Hematopoietic multipotent progenitor cell (in vitro differentiated cells): ENCODE measurements at places on chromosomes 16 and 17.
A peak's percentile ranks its signal among the peaks of the same experiment; 100 is the strongest.

DNA sequence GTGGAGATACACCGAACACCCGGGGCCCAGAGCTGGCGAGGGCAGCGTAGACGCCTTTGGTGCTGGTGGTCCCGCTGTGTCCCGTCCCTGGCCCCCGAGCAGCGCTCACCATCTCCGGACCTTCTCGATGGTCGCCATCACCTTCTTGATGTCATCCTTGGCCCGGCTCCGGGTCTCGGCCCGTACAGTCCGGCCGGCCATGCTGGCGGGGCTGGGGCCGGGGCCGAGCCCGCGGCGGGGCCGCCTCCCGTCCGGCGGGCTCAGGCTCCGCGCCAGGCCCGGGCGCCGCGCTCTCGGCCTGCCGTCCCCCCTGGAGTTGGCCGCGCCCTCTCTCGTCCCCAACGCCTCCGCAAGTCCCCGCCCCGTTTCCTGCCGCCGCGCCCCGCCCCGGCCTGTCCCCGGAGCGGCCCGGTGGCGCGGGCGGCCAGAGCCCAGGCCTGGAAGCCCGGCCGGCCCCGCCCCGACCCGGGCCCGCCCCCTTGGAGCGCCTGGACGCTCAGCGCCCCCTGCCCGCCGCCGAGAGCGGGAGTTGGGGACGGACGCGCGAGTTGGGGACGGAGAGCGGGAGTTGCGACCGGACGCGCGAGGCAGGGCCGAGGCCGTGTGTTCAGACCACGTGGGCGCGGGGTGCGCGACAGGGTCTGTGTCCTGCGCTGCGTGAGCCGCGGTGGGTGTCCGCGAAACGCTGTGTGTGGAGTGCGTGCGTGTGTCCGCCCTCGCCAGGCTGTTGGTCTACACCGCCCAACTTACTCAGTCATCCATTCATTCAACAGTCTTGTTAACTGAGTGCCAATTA, at the start of gene BCL7C:
Gene BCL7C, minus strand, starts transcription at position 334 of the 796 bp plus-strand sequence. Its CDS starts 133 bp downstream, at position 201.
- peak; percentile 86 for DNase-seq

- no peak for DNase-seq
These were observed 9.5 kb downstream of the MRPL27 start for GRCh38 chr17:50363217-50364060.

DNA sequence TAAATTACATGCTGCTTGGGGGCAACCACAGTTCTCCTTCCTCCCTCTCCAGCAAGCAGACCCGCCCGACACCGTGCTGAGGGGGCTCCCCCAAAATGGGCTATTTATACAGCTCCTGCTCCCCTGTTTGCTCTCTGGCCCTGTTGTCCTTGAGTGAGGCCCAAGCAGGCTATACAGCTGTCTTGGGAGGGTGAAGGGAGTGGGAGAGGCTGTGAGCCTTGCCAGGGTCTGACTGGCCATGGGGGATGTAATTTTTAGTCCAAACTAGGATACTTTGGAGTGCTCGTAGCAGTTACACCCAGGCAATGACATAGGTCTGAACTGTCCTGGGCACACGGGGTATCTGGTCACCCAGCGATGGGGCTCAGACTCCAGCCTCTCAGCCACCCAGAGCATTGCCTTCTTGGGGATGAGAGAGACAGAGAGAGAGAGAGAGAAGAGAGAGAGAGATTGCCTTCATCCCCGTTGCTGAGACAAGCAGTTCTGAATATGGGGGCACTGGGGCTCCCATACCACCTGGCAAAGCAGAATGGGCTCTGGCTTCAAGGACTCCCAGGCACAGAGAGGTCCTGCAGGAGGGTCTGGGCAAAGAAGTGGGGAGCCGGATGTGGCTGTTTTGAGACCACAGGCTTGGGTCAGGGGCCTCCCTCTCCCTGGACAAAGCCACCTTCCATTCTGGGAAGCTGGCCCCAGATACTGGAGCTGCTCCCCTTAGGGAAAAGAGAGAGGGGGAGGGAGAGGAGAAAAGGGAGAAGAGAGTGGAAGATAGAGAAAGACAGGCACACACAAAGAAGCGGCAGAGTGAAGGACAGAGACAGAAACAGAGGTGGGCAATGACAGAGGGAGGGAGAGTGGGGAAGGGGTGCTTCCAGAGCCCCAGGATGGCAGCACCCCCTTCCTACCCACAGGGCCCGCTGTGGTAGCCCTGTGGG, 10.7 kb upstream of the TMEM92 start:
- DNase-seq = no peak

DNA sequence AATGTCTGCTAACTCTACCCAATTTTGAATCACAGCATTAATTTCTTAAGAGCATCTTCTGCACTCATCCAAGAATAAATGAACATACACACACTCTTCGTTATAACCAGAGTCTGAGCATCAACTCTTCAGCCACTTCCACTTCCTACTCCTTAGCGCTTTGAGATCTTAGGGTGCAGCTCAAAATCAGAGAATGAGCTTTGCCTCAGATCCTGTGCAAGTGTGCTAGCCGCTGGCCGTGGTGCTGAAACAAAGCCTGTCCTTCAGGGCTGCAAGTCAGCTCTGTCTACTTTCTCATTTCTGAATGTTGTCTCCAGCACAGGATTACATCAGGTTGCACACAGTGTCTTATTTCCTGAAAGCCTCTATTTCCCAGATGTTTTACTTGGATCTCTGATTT, 165.4 kb downstream of the AIPL1 start:
- DNase-seq = peak; percentile 11

DNA sequence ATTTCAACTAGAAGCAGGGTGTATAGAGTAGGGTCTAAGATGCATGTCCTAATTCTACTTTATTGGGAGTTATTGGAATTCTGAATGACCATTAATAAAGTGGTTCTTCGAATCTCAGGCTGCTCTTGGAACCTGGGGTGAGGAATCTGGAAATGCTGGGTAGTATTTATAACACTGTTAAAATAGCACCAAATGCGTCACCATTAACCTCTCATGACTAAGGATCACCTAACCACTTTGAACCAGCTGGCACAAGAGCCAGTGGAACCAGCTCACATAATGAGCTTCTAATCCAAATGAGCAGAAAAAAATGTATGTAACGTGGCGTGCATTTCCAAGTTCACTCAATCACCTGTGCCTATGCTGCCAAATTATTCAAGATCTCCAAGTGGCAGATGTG, 281.7 kb downstream of the GRIN2A start:
- no peak for DNase-seq

- no peak for DNase-seq
These were observed 1.5 kb downstream of the NUDT16L1 start for GRCh38 chr16:4694642-4695451.

GRCh38 chr16:87000001-87000400, 317.2 kb downstream of the C16orf95 start:
- DNase-seq = no peak

DNA sequence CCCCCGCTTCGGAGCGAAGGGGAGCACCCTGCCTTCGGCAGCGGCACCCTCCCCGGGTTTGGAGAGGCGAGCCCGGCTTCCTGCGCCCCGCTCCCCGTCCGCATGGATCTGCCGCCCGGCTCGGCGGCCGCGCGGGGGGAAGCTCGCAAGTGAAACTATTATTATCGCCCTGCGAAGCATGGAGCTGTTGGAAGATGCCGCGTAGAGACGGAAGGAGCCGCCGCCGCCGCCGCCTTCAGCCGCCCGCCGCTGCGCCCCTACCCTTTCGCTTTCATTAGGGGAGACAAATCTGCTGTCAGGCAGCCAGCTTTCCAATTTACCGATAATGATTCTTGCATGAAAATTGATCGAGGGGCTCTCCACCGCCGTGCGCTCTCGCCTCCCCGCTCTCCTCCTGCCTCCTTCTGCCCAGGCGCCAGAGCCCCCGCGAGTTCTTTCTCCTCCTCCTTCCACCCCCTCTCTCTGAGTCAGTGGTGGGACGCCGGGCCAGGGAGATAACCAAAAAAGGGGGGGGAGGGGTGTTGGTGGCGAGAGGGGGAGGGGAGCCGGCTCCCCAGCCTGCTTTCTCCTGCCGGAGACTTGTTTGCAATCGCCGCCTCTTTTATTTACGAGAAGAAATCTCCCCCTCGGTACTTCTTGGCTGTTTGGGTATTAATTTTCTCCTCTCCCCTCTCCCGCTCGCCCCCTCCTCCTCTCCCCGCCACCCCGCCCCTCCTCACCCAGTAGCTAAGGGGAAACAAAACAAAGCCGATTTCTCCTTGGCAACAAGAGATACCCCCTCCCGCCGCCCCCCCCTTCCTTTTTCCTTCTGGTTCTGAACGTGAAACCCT, 58.0 kb upstream of the GSE1 start:
- peak; percentile 85 for DNase-seq

DNA sequence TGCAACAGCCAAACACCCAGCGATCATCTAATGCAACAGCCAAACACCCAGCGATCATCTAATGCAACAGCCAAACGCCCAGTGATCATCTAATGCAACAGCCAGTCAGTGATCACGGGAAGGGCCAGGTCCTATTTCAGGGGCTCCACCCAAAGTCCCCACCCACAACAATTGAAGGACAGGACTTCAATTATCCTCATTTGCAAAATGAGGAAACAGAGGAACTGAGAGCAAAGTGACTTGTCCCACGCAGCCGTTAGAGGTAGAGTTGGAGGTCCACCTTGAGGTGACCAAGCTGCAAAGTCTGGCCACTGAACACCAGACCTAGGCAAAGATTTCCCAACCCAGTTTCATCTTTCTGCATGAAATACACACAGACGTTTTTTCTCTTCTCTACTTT, 3.7 kb downstream of the ZG16B start:
- no peak for DNase-seq

DNA sequence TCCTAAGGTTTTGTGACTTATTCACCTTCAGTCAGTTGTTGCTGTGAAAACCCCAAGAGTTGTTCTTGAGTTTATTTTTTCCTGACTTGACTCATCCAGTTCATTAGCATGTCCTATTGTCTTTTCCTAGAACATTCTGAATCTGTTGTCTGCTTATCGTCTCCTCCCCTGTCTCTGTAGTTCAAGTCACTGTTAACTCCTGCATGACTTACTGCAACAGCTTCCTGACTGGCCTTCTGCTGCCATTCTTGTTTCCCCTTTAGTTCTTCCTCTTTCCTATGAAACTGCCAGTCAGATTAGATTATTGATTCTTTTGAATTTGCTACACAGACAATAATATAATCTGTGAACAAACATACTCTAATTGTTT, 161.5 kb downstream of the FTO start:
- peak; percentile 3 for DNase-seq

- no peak for DNase-seq
These were observed 12.2 kb downstream of the AIPL1 start for GRCh38 chr17:6422654-6423241.

DNA sequence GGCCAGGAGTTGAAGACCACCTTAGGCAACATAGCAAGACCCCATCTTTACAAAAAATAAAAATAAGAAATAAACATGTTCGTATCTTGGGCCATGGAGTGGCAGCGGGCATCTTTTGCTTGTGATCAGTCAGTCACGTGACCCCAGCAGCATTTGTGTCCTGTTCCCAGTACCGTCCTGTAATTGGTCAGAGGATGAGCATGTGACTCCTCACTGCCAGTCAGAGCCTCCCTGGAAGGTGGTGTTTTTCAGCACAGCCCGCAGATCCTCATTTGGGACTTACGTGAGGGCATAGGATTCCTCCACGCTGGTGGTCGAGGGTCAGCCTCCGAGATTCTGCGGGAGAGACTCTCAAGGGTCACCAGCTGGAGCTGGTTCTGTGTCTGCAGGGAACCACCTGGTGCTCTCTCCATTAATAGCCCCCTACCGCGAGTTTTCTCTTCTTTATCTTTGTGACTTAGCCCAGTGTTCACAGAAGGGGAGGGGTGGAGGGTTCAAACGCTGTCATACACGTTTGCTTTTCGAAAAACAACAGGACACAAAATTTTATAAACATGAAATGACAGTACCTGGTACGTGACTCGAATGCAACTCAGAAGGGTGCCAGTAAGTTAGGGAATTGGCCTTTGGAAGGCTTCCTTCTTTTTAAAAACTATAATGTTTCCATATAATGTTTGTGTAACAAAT, 17.2 kb downstream of the MRC2 start:
- no peak for DNase-seq

- DNase-seq = no peak
These were observed 2.6 kb downstream of the SLC6A4 start for GRCh38 chr17:30232824-30233427.

DNA sequence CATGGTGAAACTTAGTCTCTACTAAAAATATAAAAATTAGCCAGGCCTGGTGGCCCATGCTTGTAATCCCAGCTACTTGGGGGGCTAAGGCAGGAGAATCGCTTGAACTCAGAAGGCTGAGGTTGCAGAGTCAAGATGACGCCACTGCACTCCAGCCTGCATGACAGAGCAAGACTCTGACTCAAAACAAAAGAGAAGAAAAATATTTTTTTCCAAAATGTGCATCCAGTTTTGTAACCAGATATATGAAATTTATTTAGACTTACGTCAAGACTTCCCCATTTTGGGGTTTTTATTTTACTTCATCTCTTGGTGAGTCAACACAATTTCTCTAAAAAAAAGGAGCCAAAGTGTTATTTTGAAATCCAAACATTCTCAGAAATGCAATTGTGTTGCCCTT, 5.5 kb upstream of the TM4SF5 start:
- no peak for DNase-seq

GRCh38 chr16:19701091-19701490, 16.9 kb downstream of the KNOP1 start:
- DNase-seq = no peak

- DNase-seq = no peak
These were observed at the start of gene CPNE7 for GRCh38 chr16:89575247-89576152. TSS of gene CPNE7 (plus strand) at chr16:89575758. CDS start at chr16:89575898, 140 bp downstream.

- no peak for DNase-seq
These were observed 1.3 kb downstream of the NLK start for GRCh38 chr17:28043741-28044140.

DNA sequence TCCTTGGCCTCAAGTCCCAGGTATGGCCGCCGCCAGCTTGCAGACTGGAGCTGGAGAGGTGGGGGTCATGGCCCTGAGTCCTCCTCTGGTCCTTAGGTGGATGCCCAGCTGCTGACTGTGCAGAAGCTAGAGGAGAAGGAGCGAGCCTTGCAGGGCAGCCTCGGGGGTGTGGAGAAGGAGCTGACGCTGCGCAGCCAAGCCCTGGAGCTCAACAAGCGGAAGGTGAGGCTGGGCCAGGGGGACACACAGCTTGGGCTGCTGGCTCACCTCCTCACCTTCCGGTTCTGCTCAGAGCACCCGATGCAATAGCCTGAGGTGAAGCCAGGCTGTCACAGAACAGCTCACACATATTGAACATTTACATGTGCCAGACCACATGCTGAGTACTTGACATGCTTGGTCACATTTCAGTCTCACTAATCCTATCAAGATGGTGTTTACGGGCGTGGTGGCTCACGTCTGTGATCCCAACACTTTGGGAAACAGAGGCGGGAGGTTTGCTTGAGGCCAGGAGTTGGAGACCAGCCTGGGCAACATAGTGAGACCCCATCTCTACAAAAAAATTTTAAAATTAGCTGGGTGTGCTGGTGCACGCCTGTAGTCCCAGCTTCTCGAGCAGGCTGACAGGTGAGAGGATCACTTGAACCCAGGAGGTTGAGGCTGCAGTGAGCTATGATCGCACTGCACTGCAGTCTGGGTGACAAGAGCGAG, 7.4 kb downstream of the RNF40 start:
- DNase-seq = no peak
